ENCODE measurements at places on chromosomes 6 and 20. TPM values are rescaled to one million over a fixed set of nuclear protein-coding genes. Genes with fewer than 3 reads are reported as not detected.

GRCh38 chr20:7291946-7292345, 524.5 kb downstream of the BMP2 start:
- DNase-seq: no peak

DNA sequence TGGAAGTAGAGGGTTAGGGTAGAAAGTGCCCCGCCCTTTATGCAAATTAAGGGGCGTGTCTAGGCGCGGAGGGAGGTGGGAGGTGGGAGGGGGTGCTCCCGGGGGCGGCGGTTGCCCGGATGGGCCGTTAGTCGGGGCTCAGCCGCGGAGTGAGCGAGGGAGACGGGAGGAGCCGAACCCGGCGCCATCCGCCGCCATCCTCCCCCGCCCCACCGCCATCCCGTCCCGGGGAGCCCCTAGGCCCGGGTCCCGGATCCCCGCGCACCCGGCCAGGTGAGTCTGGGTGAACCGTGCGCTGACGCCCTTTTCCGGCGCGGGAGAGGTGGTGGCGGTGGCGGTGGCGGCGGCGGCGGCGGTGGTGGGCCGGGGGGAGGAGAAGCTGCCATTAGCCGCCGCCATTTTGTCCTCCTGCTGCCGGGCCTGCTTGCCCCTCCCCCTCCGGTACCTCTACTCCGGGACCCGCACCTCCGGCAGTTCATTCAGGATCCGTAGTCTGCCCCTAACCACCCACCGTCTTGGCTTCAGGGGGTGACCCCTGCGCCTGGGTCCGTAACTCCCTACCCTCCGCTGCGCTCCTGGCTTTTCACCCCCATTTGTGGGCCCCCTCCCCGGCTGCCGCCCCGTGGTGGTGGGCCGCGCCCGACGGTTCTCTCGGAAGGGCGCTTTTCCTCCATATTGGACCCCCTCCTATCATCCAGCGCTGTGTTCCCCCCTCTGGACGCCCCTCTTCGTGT, at the start of gene PRRC2A:
Gene PRRC2A, plus strand, starts transcription at position 130 of the 734 bp plus-strand sequence. CDS start 2,075 bp downstream, outside the sequence.
- DNase-seq: peak; percentile 75

DNA sequence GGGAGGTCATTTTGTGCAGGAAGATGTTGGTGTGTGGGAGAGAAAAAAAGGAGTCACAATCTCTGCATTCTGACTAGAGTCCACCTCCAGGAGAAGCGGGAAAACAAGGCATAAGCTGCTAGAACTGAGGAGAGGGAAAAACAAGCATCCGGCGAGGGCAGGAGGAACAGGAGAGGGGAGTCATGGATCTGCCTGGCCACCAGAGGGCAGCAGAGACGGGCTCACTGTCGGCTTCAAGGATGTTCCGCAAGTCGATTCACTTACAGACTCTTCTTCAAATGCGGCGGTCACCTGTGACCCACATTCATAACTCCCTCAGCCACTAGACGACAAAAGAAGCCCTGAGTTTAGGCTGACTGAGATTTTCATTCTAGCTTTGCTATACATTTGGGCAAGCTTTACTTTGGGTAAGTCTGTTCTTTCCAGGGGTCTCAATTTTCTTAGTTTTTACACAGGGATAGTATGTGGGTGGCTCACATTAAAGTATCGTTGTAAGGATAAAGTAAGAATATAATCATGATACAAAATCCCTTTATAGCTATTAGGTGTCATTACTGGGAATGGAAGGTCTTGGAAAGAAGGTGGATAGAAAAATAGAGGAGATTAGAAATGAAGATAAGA, 6.6 kb upstream of the BTNL2 start:
- peak; percentile 71 for DNase-seq

GRCh38 chr6:130494729-130495128, 128.9 kb downstream of the TMEM200A start:
- no peak for DNase-seq

DNA sequence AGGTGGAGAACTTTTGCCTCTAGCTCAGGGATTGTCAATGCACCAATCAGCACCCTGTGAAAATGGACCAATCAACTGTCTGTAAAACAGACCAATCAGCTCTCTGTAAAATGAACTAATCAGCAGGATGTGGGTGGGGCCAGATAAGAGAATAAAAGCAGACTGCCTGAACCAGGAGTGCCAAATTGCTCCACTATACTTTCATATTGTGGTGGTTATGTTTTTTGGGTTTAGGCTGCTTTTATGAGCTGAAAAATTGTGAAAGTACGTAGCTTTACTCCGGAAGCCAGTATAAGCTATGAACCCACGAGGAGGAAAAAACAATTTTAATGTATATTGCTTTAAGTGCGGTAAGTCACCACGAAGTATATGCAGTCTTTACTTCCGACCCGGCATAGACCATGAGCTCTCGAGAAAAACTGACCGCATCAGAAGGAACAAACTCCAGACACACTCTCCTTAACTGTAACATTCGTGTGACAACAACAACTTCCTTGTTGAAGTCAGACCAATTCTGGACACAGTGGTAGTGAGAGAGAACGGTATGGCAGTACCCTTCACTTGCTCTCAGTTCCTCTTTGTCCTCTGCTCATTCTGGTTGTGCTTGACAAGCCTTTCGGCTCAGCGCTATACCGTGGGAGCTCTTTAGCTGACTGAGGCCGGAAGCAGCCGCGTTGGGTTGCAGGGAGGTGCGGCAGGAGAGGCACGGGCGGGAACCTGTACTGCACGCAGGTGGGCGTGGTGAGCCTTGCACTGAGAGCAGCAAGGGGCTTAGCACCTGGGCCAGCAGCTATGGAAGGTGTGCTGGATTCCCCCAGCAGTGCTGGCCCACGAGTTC, 81.9 kb upstream of the E2F3 start:
- no peak for DNase-seq

GRCh38 chr20:61443443-61444126, 191.5 kb downstream of the CDH4 start:
- no peak for DNase-seq

DNA sequence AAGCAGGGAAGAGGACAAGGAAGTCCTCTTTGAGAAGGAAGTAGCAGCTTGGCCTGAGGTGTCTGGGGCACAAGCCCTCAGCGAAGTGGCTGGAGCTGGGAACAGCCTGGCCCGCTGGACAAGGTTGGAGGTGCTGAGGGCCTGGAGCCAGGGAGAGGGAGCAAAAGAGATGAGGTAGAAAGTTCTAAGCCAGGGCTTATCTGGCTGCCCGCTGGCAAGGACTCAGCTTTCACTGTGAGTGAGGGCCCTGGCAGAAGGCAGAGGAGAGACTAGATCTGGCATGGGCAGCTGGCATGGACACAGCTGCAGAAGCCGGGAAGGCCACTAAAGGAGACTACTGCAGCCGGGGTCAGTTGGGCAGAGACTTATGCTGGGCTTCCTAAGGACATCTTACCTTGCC, 21.8 kb upstream of the PCMTD2 start:
- DNase-seq: no peak

DNA sequence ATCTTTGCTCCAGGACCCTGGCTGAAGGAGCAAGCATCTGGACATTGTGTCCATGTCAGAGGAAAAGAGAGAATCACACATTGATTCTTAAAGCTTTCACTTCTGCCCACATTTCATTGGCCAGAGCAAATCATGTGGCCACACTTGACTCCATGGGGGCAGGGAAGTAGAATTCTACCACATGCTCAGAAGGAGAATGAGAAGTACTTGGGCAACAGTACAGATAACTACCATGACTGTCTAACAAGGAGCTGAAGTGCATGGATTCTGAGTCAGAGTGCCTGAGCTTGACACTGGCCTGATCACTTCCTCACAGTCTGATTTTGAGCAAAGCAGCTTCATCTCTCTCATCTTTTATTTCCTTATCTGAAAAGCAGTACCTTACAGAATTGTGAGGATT, 38.6 kb downstream of the GHRH start:
- no peak for DNase-seq

DNA sequence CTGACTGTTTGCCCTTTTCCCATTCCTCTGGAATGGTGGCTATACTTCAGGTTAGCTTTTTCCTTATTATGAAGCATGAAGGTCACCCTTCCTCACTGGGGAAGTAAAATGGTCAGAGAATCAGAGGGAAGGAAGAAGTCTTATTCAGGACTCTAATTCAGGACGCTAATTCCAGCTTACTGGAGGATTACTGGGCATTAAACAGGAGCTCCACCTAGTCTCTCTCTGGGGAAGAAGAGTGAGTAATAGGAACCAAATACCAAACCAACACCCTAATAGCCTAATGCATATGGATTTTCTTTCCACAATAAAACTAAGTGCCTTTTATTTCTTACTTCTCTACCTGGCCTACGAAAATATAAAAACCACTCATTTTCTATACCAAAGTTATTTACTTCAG, 10.1 kb downstream of the CRISP1 start:
- DNase-seq: no peak

DNA sequence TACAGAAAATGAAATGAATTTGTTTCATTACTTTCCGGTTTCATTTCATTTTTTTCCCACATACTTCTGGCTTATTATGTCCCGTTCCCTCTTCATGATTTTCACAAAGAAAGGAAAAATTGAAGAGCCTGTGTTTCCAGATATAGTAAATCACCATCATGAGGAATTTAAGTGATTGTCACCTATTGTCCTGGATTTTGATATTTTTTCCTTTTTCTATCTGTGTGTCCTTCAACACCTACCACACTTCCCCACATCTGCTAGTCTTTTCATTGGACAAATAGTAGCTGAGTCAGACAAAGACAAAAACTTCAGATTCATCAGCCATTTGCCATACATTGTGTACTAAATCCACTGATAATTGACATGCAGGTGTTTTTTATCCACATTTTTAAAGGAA, 258.2 kb upstream of the HSF2 start:
- no peak for DNase-seq

DNA sequence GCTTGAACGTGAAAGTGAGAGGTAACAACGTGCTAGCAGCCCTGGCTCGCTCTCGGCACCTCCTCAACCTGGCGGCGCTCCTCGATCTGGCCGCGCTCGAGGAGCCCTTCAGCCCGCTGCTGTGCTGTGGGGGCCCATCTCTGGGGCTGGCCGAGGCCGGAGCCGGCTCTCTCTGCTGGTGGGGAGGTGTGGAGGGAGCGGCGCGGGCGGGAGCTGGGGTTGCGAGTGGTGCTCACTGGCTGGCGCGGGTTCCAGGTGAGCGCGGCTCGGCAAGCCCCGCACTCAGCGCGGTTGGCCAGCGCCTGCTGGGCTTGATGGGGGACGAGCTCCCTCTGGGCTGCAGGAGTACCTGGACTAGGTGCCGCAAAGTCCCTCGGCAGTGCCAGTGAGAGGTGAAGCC, 52.5 kb upstream of the RPS6KA2 start:
- no peak for DNase-seq

DNA sequence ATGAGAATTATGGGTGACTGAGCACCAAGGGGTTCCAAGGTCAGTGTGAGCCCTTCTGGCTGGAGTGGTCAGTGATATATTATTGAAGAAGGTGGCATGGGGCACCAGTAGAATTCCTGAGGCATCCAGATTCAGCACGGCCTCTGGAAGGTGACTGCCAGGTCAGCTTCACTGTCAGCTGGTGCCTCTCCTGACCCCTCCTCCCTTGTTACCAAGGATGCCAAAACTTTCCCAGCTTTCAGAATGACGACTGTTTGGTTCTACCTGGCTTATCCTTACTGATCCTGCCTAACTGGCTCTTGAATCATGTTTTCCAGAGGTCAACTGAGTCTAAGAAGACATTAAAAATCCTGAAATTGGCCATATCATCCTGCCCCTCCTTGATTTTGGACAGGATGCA, 189.2 kb upstream of the AGPAT4 start:
- no peak for DNase-seq

DNA sequence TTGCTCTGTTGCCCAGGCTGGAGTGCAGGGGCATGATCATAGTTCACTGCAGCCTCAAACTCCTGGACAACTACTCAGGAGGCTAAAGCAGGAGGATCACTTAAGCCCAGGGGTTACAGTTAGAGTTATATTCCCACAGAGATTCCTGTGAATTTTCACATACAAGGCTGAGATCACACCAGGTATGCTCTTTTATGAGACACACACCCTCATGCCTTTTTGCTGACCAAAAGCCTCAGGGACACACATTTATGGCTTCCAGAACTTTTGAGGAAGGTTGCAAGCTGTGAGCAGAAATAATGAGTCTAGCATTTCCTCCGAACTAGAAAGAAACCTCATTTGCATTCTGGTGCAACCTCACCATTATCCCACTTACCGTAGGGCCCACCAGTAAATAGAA, 370.5 kb upstream of the ARID1B start:
- no peak for DNase-seq

GRCh38 chr6:137541534-137542063, 47.4 kb upstream of the OLIG3 start:
- no peak for DNase-seq

DNA sequence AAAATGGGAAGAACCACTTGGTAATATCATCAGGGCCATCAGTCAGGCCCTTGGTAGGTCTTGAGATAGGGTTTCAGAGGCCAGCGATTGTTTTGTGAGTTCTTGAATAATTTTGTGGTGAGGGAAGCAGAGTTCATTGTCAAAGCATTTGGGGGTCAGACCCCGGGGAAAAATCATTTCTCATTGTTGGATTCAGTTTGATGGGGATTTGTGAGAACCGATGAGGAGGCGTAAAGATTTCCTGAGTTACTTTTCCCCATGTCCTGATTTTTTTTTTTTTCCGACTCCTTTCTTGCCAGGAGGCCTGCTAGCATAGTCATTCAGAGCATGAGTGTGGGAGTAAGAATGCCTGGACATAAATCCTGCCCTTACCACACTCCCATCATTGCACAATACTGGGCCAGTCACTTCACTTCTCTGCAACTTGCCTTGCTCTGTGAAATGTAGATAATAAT, 60.3 kb downstream of the TSHZ2 start:
- peak; percentile 59 for DNase-seq

DNA sequence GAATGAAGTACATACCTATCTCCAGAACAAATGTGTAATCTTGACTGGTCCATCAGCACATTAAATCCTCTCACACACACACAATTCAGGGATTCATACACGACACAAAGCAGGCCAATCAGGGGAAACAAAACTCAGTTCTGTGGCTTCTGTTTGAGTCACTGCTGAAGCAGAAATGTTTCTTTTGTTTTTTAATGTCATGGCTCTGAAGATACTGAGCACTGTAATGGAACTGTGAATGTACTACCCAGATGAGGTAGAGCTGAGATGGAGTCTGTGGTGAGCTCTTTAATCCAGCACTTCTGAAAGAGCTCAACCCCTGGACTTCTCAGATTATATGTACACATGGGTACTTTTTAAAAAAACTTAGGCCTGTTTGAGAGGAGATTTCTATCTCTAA, 116.4 kb downstream of the THEMIS start:
- DNase-seq: no peak

DNA sequence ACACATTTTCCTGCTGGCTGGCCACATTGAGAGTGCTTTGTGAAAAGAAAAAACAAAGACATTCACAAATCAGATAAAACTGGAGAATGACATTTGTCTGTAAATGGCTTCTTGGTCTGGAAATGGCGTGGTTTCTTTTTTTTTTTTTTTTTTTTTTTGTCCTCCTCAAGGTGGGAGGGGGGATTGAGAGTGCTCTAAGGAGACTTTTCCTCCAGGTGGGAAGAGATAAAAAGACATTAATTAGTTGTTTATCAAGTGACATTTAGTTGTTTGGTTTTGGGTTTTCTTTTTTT, 40.4 kb downstream of the GNAS start:
- no peak for DNase-seq

GRCh38 chr6:161644521-161644920, 370.7 kb upstream of the AGPAT4 start:
- no peak for DNase-seq

- DNase-seq: no peak
Measured at GRCh38 chr6:149948011-149948410, 6.2 kb downstream of the ULBP2 start.

Gene PSORS1C2
- polyA plus RNA-seq: 0.10 TPM

Gene EDN3
- polyA plus RNA-seq: 5.0 TPM

Gene PGC
- 0.16 TPM for polyA plus RNA-seq

Gene CYP39A1
- polyA plus RNA-seq: 7.5 TPM

Gene MROH8
- 8.0 TPM for polyA plus RNA-seq

Gene PTCRA
- 0.23 TPM for polyA plus RNA-seq

Gene UBE2J1
- polyA plus RNA-seq: 49.5 TPM
